ENCODE measurements at places on chromosomes 6 and 20. TPM values are rescaled to one million over a fixed set of nuclear protein-coding genes. Genes with fewer than 3 reads are reported as not detected.

The NXT1 gene
- 75.4 TPM for total RNA-seq

The SLC26A8 gene
- total RNA-seq, result not detected

The KHDC1L gene
- not detected for total RNA-seq

The PPIL6 gene
- not detected for total RNA-seq

The ADGRF4 gene
- not detected for total RNA-seq

The MAFB gene
- total RNA-seq, result 0.79 TPM

The C20orf202 gene
- total RNA-seq, result not detected

The NOTCH4 gene
- total RNA-seq, result 89.3 TPM

The STMND1 gene
- total RNA-seq, result not detected

The HDGFL1 gene
- not detected for total RNA-seq

The OPRM1 gene
- total RNA-seq, result not detected

The CLPSL2 gene
- not detected for total RNA-seq

The ZNF334 gene
- 0.54 TPM for total RNA-seq

The OR12D3 gene
- not detected for total RNA-seq

The ABHD16B gene
- not detected for total RNA-seq

The PHACTR1 gene
- total RNA-seq, result 12.5 TPM

The TPX2 gene
- total RNA-seq, result 111 TPM

The MATN4 gene
- 0.20 TPM for total RNA-seq

The BANF2 gene
- total RNA-seq, result not detected

The DLK2 gene
- not detected for total RNA-seq

The ZBTB12 gene
- total RNA-seq, result 0.54 TPM

The FNDC11 gene
- 0.80 TPM for total RNA-seq
